ENCODE measurements at places on chromosomes 13 and 19.

DNA sequence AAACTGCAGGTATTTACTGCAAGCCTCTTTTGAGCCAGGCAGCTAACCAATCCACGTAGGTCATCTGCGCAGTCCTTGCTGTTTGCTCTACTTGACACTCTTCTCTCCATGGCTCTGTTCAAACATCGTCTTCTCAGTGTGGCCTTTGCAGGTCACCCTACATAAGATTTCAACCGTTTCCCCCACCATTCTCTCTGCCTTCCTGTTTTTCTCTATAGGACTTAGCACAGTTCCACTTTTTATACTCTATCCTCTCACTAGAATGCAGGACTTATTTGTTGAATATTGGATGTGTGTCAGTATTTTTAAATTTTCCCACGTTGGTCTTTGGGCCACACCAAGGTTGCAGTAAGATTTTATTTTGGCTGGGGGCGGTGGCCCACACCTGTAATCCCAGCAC, 1.7 kb upstream of the FBXW9 start:
- DNase-seq: no peak

DNA sequence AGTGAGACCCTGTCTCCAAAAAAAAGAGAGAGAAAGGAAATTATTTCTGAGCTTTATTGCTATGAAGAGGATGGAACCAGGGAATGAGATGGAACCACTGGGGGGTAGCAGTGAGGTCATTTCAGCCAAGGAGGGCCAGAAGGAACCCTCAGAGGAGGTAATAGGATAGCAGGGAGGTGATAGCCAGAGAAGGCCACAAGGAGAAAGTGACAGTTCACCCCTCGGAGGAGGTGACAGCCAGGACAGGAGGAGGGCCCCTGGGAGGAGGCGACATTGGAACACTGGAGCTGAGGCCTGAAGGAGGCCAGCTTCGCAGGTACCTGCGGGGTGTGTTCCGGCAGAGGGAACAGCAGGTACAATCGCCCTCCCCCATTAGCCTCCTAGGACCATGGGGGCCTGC, 675 bp upstream of the PGPEP1 start:
- DNase-seq: no peak

- no peak for DNase-seq
Measured at GRCh38 chr13:110665491-110666254, 40.2 kb downstream of the CARS2 start.

DNA sequence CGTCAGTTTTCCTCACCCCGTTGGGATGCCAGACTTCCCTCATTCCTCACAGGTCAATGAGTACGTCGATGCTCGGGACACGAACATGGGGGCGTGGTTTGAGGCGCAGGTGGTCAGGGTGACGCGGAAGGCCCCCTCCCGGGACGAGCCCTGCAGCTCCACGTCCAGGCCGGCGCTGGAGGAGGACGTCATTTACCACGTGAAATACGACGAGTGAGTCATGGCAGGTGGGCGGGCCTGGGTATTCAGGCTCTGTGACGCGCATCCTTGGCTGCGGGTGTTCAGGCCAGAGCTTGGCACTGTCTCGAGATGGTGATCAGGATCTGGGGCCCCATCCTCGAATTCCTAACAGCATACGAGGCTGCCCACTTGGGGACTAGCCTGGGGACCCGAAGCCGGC, 21.4 kb downstream of the UHRF1 start:
- DNase-seq: no peak

- DNase-seq: no peak
Measured at GRCh38 chr19:18533058-18533457, 10.3 kb downstream of the FKBP8 start.

- no peak for DNase-seq
Measured at GRCh38 chr19:13138916-13139198, 11.3 kb downstream of the STX10 start.

GRCh38 chr13:29081697-29082440, 261.7 kb downstream of the MTUS2 start:
- DNase-seq: no peak

DNA sequence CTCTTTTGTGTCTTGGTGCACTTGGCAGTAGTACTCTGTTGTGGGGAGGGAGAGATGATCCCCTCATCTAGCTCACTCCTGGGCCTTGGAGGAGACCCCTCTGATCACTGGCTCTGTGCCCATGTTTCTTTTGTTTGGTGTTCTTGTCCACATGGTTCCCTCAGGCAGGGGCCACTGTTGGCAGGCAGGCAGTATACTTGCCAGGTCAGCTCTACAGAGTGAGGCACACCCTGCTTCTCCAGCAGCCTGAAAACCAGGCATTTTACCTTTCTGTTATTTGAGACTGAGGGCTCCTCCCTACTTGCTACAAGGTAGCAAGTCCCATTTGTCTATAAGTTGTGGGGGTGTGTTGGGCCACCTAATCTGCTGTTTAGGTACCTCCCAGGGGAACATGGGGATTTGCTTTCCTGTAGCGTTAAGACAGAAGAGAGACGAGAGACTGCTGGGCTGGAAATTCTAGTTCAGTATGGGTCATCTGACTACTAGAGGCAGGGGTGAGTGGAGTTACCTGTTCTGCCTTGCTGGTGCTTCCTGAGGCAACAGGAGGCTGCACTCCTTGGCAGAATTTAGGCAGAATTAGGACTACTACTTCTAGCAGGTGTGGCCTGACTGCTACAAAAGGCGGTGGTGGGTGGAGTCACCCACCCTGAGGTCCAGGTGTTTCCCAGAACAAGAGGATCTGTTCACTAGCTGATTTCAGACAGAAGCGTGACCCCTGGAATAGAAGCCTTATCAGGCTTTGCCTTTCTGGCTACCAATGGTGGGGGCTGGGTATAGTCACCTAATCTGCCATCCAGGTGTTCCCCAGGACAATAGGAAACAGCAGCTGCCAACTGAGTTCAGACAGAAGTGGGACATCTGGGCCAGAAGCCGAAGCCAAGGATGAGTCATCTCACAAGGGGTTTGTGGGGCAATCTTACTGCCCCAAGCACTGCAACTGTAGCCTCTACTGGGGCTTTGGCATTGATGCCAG, 843.0 kb upstream of the ATXN8OS start:
- no peak for DNase-seq

DNA sequence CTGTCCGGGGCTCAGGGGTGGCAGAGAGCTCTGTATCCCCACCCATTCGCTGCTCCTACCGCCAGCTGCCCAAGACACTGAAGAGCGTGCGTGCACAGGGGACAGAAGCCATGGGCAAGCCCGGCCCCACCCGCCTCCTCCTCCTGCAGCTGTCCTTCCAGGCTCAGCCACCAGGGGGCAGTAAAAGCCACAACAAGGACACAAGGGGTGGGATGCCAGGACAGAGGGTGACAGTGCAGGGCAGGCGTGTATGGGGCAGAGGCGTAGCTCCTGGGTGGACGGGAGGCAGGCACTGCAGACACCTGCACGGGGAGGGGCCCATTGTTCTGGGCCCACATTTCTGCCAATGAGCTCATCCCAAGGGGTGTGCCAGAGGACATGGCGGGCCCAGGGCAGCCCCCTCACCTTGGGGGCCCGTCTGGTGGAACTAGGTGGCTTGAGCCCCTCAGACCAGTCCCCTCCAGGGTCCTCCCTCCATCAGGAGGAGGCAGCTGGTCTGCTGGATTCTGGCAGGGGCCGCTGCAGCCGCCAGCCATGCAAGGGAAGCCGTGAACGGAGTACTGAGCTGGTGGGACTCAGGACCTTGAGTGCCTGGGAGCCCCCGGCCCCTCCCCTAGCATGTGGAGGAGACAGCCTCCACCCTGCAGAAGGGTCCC, 61.2 kb downstream of the MLLT1 start:
- peak; percentile 71 for DNase-seq

- DNase-seq: no peak
Measured at GRCh38 chr13:111398715-111399299, 78.4 kb downstream of the TEX29 start.

GRCh38 chr13:21043898-21044297, 17.5 kb downstream of the LATS2 start:
- DNase-seq: no peak

DNA sequence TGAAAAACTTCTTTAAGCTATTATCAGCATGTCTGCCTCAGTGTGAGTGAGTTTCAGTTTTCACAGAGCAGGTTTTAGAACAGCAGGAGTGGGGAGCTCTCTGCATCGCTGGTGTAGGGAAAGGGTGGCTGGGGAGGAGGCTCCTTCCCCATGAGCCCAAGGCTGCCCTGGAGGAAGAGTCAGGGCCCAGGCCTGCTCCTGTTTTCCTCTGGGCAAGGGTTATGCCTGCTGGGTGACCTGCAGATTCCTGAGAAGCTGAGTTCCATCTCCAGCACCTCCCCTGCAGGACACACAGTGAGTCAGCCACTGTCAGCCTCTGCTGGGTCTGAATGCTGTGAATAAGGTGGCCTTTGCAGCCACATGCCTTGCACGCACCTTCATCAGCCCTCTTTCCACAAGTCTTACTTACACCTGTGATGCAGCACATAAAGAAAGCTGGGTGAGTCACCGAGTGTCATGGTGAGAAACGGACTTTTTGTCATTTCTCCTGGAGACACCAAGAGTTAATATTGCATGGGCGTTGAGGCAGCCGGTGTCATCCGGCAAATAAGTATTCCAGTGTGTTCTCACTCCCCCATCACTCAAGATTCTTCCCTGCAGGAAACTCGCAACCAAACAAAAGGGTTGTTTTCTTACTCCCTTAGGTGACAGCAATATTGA, 186.4 kb upstream of the KL start:
- DNase-seq: no peak

DNA sequence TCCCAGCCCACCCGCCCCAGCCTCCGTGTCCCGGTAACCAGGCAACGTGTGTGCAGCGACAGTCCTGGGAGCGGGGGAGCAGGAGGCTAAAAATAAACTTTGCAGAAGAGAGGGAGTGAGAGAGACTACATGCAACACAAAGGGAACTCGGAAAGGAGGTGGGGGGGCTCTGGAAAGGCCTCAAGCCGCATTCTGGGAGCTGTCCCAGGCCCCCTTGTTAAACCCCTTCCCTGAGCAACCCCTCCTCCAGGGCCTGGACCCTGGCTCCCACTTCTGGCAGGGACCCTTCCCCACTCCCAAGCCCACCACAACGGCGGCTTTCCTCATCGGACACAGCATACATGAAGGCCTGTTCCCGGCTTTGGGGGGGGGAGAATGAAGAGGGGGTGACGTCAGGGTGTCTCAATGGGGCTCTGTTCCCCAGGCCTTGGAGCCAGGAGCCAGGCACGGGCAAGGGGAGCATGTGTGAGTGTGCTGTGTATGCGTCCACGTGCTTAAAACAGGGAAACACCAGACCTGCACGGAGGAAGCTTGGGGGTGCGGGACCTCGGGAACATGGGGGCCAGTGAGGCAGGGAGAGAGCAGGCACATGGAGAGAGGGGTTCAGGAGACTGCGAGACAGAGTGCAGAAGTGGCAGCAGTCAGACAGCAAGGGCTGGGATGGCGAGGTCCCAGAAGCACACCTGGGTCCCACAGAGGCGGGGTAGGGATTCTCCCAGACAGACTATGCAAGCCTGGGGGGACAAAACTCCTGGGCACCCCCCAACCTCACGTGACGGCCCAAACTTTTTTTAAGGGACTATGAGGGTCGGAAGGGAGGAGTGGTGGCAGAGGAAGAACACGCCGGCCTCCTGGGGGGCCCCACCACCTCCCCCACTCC, 2.3 kb downstream of the ERF start:
- DNase-seq: no peak

- no peak for DNase-seq
Measured at GRCh38 chr19:49363268-49364082, at the start of gene DKKL1. Gene DKKL1, plus strand, starts transcription at chr19:49363877. Its CDS starts 122 bp downstream, at chr19:49363999.

- DNase-seq: no peak
Measured at GRCh38 chr19:53007606-53008005, 6.1 kb upstream of the ERVV-1 start.

- DNase-seq: no peak
Measured at GRCh38 chr13:35826626-35827254, 304.4 kb downstream of the DCLK1 start.

GRCh38 chr13:50629966-50630365, 213.5 kb downstream of the DLEU7 start:
- no peak for DNase-seq

DNA sequence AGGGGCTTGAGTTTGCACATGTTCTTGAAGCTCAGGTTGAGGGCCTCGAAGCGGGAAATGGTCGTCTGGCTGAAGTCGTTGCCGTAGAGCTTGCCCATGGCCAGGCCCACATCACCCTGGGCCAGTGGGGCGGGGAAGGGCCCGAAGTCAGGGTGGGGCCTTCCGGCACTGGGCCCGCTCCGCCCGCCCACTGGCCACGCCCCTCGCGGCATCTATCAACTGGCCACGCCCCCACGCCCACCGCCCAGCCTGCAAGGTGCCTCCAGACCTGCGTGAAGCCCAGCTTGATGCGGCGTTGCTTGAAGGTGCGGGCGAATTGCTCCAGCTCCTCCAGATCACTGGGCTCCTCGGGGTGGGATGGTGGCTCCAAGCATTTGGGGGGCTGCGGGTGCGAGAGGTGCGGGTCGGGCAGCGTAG, 19.9 kb downstream of the ZNF574 start:
- no peak for DNase-seq

DNA sequence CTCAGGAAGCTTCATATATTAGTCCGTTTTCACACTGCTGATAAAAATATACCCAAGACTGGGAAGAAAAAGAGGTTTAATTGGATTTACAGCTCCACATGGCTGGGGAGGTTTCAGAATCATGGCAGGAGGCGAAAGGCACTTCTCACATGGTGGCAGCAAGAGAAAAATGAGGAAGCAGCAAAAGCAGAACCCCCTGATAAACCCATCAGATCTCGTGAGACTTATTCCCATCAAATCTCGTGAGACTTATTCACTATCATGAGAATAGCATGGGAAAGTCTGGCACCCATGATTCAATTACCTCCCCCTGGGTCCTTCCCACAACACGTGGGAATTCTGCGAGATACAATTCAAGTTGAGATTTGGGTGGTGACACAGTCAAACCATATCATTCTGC, 23.1 kb downstream of the FLT3 start:
- DNase-seq: no peak

DNA sequence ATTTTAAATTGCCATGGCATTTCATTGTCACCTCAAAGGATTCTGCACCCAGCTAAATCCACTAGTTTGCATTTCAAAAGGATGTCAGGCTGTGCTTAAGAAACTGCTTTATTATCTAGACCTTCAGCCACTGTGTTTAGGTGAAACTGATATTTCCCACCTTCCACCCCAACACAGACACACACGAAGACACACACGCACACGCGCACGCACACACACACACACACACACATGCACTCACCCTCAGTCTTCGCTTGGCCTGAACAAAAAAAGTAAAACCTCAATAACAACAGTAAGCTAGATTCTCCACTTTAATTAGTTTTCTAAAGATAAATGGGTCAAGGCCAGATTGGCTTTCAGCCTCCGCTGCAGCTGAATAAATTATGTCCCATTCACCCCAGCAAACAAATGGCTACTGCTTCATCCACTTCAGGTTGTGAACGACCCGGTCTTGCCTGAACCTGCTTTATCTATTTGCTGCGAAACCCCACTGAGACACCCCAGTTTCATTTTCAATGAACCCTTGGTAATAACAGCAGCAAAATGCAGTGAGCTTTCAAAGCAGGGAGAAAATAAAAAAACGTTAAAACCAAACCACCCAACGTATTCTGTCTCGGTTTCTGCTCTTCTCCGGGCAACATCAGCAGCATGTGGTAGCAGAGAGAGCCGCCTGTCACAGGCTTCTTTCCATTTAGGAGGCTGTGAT, 166.8 kb downstream of the DCT start:
- no peak for DNase-seq

- DNase-seq: no peak
Measured at GRCh38 chr13:91270031-91270430, 77.5 kb upstream of the MIR17HG start.

GRCh38 chr13:46311217-46311616, 75.8 kb downstream of the RUBCNL start:
- DNase-seq: no peak
